T-helper 2 cell treated with Interferon-gamma antibody and Interleukin-4, amounts not matched to agents 5 μg/mL and 100 μg/mL, for 36 hours (primary cell): ENCODE measurements at places on chromosomes 12 and 14.
A peak's percentile ranks its signal among the peaks of the same experiment; 100 is the strongest.

GRCh38 chr12:64318605-64319004 lies 72.0 kb downstream of the C12orf56 start:
- no peak for DNase-seq

- no peak for DNase-seq
These were observed 22.6 kb upstream of the LUM start for GRCh38 chr12:91133871-91134270.

GRCh38 chr14:88831284-88831683 lies 6.8 kb downstream of the TTC8 start:
- DNase-seq, result no peak

- DNase-seq, result no peak
These were observed 236.7 kb downstream of the MDGA2 start for GRCh38 chr14:47438650-47439140.

- no peak for DNase-seq
These were observed 418.2 kb downstream of the ZFP36L1 start for GRCh38 chr14:68374682-68375081.

DNA sequence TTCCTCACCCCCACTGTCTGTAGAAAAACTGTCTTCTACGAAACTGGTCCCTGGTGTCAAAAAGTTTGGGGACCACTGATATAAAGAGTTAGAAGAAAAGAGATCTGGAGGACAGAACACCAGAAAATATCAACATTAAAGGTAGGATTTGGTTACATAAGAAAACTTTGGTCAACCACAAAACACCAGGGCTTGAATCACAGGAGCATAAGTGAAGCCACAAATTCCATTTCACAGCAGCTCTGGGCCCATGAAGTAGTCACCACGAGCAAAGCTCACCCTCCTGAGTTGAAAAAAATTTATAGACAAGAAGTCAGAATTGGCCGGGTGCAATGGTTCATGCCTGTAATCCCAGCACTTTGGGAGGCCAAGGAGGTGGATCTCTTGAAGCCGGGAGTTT lies 19.4 kb downstream of the RALGAPA1 start:
- peak; percentile 9 for DNase-seq
